ENCODE measurements at places on chromosomes 7 and 10. TPM values are rescaled to one million over a fixed set of nuclear protein-coding genes. Genes with fewer than 3 reads are reported as not detected.

C10orf53 gene
- not detected for total RNA-seq

TUBB8 gene
- total RNA-seq: not detected

ASB10 gene
- total RNA-seq: not detected

EIF3B gene
- total RNA-seq: 150 TPM

LIPK gene
- not detected for total RNA-seq

SFRP5 gene
- not detected for total RNA-seq

CPA2 gene
- total RNA-seq: not detected

FOXI2 gene
- total RNA-seq: not detected

GPR85 gene
- 0.24 TPM for total RNA-seq

ITIH5 gene
- 0.05 TPM for total RNA-seq

ICA1 gene
- total RNA-seq: 43.2 TPM

FGFBP3 gene
- total RNA-seq: 0.93 TPM

ERVW-1 gene
- total RNA-seq: not detected

GPR26 gene
- not detected for total RNA-seq

VIM gene
- 9,268 TPM for total RNA-seq

CCDC6 gene
- 29.1 TPM for total RNA-seq

TBX20 gene
- not detected for total RNA-seq

CHST3 gene
- total RNA-seq: 8.2 TPM

CEP55 gene
- 18.4 TPM for total RNA-seq

AIFM2 gene
- 2.3 TPM for total RNA-seq

ATG9B gene
- 0.10 TPM for total RNA-seq

NYAP1 gene
- total RNA-seq: 2.5 TPM

FAM241B gene
- total RNA-seq: 1.8 TPM

EBLN1 gene
- total RNA-seq: not detected

HMX3 gene
- not detected for total RNA-seq

TMEM184A gene
- total RNA-seq: 0.64 TPM

UCN3 gene
- total RNA-seq: not detected

MTPN gene
- 166 TPM for total RNA-seq

HYAL4 gene
- total RNA-seq: not detected

SLC18A3 gene
- not detected for total RNA-seq

SKIDA1 gene
- total RNA-seq: 1.2 TPM

AQP1 gene
- total RNA-seq: 0.82 TPM

RSPH10B2 gene
- not detected for total RNA-seq

KIAA1549 gene
- 8.7 TPM for total RNA-seq

GLI3 gene
- 10.9 TPM for total RNA-seq

ADAM12 gene
- total RNA-seq: 15.4 TPM

SYT15B gene
- not detected for total RNA-seq

RPEL1 gene
- total RNA-seq: not detected

GNAT3 gene
- total RNA-seq: not detected
